NCI-H1930 (cell line): ENCODE measurements at places on chromosomes 12 and 14.
A peak's percentile ranks its signal among the peaks of the same experiment; 100 is the strongest.

- peak; percentile 19 for DNase-seq
Observed at GRCh38 chr12:57983146-57983857, 41.9 kb downstream of the ATP23 start.

GRCh38 chr12:109944561-109945359 is 44.7 kb downstream of the TCHP start:
- DNase-seq = no peak

DNA sequence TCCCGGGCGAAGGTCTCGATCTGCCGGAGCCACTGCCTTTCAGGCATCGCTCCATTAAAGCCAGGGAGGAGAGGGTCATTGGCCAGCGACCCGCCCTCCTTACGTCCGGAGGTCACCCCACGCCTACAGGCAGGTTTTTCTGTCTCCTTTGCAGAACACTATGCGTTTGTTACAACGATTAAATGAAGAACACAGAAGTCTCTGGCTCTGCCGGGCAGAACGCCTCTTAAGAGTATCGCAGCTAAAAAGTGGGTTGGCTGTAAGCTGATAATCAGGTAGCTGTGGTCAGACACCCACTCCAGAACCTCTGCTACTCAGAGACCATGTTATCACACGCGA is 15.0 kb downstream of the OTX2 start:
- DNase-seq = no peak

GRCh38 chr12:107026806-107027635 is 40.1 kb upstream of the MTERF2 start:
- DNase-seq = no peak

DNA sequence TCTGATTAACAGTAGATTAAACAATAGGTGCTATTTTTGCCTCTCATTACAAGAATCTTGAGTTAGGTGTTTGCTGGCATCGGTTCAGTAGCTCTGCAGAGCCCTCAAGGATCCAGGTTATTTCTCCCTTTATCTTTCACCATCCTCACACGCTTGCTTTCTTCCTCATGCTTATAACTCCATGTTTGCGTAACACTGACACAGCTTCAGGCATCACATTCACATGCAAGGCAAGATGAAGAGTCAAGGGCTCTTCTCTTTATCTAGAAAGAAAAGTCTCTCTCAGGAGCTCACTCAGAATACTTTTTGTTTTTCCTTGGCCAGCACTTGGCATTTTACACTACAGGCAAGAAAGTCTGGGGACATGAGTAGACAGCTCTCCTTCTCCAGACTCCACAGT is 24.2 kb upstream of the PTHLH start:
- DNase-seq = no peak

DNA sequence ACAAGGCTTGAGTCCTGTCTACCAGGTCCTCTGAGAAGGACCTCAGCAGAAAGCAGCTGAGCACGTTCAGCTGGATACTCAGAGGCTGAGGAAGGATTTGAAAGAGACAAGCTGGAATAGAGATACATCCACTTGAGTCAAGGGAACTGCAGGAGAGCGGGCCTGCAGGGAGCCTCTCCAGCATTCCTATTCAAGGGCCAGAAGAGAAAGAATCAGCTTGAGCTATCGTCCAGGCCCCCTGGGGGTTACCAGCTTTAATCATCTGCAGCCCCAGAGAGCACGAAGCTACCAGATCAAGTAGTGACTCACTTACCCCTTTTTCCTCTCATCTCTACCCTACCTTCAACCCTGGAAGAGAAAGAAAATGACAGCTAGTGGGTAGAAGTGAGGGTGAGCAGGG is 80.9 kb downstream of the NDUFA12 start:
- no peak for DNase-seq

- no peak for DNase-seq
Observed at GRCh38 chr14:104291123-104292000, 153.0 kb downstream of the KIF26A start.
